Thoracic aorta (tissue), 2 donors: ENCODE measurements at places on chromosomes 7 and 10.

GRCh38 chr10:72541337-72541736 is 84.5 kb downstream of the MICU1 start:
- no peak for DNase-seq

- no peak for DNase-seq
Measured at GRCh38 chr7:142739923-142740492, 9.3 kb upstream of the PRSS1 start.

GRCh38 chr10:722281-723060 is 33.0 kb upstream of the DIP2C start:
- DNase-seq = no peak

DNA sequence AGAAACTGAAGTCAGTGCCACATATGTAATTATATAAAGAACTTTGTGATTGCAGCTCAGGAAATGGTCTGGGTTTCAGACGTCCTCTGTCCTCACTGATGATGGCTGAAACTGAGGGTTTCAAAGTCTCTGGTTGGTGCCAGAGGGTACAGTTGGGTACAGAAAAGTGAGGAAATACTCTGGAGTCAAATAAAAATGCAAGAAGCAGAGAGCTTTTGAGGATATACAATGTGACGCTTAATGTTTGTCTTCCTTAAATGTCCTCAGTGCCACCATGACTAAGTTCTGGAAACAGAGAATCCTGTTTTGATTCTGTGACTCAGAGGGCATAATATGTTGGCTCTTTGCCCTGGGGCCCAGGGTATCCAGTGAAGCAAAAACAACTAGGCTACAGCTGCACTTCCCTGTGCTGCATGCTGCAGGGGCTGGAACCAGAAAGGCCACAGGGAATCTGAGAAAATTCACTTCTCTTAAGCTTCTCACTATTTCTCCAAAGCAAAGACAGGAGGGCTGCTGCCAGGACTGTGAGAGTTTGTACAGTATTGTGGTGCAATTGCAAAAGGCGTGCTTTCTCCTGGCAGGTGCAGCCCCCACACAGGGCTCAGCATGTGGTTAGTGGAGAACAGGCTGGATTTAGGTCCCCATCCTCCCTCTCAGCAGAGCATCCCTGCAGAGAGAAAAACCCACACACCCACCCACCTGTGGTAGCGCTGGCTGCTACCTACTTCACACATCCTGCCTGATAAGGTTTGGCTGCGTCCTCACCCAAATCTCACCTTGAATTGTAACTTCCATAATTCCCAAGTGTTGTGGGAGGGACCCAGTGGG is 169.5 kb upstream of the SVIL start:
- DNase-seq = peak; percentile 62

- DNase-seq = no peak
Measured at GRCh38 chr10:117001144-117001543, 3.8 kb downstream of the SHTN1 start.

DNA sequence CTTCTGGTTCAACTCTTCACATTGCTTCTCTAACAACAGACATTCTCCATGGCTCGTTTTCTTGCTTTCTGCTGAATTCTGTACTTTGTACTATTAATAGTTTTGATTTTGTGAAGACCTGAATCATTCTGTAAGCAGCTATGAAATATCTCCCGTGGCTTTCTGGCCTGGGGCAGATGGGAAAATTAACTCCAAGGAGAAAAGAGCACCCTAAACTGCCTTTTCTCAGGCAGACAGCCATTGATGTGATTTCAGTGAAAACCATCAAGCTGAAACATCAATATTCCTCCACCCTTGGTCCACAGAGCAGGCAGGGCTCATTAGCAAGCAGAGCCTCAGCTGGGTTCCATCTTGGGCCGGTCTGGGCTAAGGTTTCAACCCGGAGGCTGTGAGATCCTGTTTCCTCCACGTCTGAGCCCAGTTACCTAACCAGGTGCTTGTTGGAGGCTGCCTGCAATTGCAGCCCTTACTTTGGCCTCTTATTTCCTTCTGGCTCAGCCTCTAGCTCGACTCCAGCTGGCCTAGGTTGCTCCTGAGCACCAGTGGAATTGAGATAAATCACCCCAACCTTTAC is 21.1 kb upstream of the EZH2 start:
- no peak for DNase-seq
